ENCODE measurements at places on chromosomes 16 and 17. TPM values are rescaled to one million over a fixed set of nuclear protein-coding genes. Genes with fewer than 3 reads are reported as not detected.

DNA sequence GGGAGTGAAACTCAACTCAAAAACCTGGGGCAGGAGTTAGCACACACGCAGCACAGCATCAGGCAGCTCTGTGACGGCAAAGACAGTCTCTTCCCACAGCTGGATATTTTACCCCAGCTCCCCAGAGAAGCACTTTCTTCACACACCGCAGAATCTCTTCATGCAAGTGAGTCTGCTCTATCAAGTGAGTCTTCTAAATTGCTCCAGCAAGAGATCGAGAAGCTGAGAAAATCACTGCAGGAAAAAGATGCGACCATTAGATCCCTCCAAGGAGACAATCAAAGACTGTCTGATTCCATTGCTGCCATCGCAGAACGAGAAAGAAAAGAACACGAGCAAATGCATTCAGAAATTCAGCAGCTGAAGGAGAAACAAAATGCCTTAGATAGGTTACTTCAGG lies 16.9 kb upstream of the LCMT1 start:
- no peak for DNase-seq

CDIP1 gene
- polyA plus RNA-seq = 8.3 TPM

CTRL gene
- 4.4 TPM for polyA plus RNA-seq

MYCBPAP gene
- 1.2 TPM for polyA plus RNA-seq

DNA sequence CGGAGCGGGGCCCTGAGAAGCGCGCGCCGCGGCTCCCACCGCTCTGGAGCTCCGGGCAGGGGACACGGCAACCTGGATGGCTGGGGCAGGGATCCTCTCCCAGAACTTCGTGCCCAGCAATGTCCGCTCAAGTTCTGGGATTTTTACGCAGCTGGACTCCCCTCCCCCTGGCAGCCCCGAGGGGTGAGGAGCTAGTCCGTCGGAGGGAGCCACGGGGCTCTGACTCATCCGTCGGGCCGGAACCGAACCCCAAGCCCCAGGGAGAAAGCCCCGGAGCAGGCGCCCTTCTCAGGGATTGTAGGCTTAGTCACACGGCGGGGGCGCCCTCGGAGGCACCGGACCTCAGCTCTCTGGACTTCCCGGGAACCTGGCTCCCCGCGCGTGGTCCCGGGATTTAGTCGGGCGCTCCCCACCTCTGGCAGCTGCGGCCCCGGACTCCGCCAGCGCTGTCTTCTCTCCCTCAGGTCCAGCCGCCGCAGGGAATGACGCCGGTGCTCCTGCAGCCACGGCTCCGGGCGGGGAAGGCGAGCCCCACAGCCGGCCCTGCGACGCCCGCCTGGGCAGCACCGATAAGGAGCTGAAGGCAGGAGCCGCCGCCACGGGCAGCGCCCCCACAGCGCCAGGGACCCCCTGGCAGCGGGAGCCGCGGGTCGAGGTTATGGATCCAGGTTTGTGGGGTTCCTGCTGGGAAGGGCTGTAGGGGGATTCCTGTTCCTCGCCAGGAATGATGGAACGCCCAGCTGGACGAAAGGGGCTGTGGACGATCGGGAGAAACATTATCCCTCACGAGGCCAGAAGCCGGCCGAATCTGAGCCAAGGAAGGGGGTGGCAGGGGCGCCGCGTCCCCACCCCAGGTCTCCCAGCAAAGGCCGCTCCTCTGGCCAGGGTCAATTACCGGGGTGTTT lies 830 bp downstream of the SPHK1 start:
- DNase-seq = peak; percentile 68

KRTAP16-1 gene
- polyA plus RNA-seq = not detected

DNA sequence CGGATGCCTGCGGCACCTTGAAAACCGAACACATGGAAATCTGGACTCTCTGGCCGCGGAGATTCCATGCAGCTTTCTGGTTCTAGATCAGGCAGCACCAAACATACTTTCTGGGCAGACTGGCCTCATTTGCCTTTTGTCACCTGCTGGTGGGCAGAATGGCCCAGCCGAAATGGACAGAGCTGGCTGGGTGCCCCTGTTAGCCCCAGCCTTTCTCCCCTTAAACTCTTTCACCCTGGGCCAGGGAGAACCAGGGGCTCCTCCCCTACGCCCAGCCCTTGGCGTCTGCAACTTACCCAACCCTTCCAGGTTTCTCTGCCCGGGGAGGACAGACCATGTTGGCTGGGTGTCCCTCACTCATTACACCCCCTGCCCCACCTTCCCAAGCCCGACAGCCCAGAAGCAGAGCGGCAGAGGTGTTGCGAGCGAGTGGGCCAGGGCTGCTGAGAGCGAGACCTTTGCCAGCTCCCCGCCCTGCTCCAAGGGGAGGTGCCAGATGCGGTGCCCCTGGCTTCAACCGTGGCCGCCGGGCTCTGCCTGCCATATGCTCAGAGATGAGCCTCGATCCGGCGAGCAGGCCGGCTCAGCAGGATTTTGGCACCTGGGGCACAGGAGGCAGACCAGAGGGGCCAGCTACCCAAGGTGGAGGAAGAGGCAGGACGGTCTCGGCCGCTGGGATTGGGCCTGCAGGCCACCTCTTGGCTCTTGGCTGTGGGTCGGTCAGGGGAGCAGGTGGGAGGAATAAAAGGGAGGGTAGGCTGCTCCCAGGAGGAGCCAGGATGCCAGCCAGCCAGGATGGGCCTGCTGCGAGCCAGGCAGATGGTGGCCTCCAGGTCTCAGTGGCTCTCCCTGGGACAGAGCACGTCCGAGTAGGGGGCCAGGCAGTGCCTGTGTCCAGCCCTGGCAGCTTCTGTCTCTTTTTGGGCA lies 191.3 kb downstream of the NTN1 start:
- DNase-seq = no peak

DNA sequence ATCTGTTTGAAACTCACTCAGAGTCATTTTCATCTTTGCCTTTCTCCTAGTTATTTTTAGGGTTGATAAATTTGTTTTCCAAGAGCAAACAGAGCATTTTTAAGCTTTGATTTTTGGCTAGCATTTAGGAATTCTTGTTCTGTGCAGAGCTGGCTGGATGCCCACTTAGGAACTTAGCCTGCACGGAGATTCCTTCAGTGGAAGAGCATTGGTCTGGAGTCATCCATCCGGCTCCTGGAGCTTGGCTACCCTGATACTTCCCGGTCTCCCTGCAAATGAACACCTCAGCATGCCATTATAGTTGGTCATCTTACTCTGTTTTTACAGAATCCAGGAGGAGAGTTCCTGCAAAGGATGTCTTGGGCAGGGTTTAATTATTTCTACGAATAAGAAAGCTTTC lies 57.1 kb downstream of the SPECC1 start:
- DNase-seq = peak; percentile 61

GRCh38 chr17:73706428-73706827 lies 62.2 kb upstream of the SDK2 start:
- DNase-seq = no peak

STH gene
- not detected for polyA plus RNA-seq

RNF222 gene
- polyA plus RNA-seq = not detected

GRCh38 chr17:44556832-44557606 lies at the start of gene FZD2:
Gene FZD2, plus strand, starts transcription at chr17:44557484. Its CDS starts 205 bp downstream, at chr17:44557689.
- peak; percentile 98 for DNase-seq

DNA sequence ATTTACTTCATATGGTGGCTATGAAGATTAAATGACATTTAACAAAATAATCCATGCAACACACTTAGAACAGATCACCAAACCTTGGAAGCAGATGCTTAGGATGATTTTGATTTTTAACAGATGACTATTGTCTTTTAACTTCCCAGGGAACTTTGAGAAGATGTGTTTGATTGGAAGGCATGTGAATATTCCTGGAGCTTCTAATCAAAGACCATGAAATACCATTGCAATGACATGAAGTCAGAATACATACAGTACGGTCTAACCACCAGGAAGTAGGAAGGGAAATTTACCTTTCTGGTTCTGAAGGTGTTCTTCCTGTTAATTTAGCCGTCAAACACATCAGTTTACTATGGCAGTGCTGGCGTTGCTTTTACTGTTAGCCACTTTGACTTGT lies 414.9 kb downstream of the TMEM114 start:
- DNase-seq = no peak

DNA sequence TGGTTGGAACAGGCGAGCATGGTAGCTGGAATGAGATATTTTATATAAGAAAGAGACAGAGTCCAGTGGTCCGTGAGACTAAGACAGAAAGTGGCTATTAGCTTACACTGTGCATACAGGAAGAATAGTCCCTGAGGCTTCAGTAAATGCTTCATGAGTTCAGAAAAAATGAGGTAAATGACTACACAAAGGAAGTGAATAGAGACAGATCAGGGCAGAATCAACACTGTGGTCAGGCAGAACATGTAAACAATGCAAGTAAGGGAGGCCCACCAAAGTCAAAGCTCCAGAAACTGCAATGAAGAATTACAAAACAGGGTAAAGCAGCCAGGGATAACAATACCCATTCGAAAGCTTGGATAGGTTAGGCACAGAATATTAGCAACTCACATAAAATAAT lies 4.8 kb downstream of the ABCA10 start:
- no peak for DNase-seq

- DNase-seq = peak; percentile 42
These were observed 9.4 kb downstream of the CCDC182 start for GRCh38 chr17:57735707-57736106.

DNA sequence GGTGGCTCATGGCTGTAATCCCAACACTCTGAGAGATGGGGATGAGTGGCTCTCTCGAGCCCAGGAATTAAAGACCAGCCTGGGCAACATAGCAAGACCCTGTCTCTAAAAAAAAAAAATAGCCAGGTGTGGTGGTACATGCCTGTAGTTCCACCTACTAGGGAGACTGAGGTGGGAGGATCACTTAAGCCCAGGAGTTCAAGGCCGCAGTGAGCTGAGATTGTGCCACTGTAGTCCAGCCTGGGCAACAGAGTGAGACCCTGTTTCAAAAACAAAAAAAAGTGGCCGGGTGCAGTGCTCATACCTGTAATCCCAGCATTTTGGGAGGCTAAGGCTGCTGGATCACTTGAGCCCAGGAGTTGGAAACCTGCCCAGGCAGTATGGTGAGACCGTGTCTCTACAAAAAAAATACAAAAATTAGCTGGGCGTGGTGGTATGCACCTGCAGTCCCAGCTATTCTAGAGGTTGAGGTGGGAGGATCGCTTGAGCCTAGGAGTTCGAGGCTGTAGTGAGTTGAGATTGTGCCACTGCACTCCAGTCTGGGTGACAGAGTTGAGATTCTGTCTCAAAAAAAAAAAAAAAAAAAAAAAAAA lies 3.0 kb downstream of the C16orf54 start:
- no peak for DNase-seq

DNA sequence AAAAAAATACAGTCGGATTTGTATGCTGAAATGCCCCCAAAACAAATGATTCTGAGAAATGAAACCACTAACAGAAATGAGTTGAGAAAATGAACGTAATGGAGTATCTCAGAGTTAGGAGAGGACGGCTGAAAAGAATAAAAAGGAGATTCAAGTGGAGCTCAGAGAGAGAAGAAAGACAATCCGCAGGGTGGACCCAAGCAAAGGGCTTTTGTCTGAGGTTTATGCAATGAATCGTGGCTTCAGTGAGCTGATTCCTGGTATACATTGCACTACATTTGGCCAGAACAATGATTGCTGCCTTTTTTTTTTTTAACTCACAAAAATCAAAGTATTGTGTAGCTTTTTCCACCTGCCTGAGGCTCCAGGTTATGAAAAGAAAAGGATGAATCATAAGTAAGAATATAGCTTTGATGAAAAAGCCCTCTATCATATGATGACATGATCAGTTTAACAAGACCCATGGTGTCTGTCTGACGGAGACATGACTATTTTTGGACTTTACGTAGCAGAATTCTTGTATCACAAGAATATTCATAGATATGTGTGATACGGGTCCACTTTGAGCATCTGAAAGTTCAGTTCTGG lies 4.4 kb upstream of the MED9 start:
- DNase-seq = no peak

DNA sequence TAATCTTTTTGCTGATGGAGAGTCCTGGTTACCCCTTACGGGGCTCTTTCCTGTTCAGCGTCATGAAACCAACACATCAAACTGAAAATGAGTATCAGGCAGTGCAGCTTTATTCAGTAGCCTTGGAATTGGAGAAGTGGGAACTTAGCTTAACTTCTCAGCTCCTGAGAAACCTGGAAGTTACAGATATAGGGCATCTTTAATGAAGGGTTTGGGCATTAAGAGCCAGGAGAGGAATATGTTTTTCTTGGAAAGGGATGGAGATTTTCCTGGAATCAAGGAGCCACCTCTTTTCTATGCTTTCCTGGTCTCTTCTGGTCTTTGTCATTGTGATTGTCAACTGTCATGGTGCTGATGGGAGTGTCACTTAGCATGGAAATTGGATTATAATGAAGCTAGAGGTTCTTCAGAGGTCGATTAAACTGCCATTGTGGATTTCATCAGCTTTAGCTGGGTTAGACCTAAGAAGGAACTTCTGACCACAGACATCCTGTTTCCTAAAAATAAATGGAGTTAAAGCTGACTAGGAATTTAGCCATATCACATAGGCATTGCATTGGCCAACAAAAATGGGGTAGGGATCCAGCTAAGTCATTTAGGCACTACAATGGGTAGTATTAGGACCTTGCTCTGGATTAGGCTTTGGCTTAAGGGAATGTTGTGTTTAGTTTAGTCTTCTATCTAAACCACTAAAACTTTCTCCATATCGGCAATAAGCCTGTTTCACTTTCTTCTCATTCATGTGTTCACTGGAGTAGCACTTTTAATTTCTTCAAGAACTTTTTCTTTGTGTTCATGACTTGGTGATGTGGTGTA lies 186.4 kb downstream of the BCAS3 start:
- DNase-seq = no peak

DNA sequence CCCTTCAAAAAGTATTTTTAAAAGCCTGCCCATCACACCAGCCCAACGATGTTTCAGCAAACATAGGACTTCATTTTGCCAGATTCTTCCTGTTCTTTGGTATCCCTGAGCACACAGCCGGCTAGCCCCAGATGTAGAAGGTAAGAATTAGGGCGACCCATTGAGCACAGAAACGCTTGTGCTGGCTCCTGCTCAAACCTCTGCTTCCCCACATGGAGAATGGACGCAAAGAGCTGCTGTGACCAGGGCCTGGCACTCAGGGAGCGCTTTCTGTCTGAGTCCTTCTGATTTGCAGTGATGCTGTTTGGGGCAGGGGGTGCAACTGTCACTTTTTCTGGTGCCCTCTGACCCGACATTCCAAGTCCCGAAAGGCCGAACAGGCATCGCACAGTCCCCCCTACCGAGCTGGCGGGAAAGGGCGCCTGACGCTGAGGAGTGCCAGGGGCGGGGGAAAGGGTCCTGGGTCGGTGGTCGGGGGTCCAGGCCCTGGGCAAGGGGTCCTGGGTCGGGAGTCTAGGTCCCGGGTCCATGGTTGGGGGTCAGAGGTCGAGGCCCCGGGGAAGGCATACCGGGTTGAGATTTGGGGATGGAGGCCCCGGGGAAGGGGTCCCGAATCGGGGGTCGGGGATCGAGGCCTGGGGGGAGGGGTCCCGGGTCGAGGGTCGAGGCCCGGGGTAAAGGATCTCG lies 930 bp downstream of the CHMP1A start:
- no peak for DNase-seq

Data from A549 (cell line).